ENCODE measurements at places on chromosomes 7 and 10.
A peak's percentile ranks its signal among the peaks of the same experiment; 100 is the strongest.

DNA sequence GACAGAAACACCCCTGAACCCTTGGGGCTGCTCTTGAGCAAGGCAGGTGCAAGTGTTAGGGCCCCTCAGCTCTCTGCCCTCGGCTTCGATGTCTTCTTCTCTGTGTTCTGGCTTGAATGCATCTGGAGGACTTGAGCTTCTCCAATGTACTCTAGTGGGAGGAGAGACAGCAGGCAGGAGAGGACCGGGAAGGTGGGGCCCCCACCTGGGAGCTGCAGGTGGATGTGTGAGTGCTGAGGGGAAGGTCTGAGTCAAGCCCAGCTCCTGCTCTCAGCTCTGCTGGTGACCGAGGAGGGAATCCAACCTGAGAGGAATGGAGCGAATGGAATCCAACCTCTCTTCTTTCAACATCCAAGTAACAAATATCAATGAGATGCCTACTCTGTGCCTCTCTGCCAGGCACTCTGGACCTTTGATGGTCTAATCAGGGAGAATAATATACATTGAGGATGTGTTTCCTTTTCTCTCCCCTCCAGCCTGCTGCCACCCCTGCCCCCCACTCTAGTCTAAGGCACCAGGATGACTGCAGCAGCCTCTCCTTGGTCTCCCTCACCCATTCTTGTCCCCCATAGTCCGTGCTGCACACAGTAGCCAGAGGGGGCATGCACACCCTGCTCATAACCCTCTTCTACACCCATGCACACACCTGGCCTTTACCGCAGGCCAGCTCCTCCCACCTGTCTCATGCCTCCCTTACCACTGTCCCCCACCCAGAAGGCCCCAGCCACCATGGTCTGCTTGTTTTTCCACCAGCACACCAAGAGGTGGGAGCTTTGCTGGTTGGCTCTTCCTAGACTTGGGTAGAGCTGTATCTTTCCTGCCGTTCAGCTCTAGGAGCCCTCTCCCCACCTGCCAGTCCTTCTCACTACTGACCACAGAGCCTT lies 13.6 kb downstream of the TBATA start:
- no peak for DNase-seq

DNA sequence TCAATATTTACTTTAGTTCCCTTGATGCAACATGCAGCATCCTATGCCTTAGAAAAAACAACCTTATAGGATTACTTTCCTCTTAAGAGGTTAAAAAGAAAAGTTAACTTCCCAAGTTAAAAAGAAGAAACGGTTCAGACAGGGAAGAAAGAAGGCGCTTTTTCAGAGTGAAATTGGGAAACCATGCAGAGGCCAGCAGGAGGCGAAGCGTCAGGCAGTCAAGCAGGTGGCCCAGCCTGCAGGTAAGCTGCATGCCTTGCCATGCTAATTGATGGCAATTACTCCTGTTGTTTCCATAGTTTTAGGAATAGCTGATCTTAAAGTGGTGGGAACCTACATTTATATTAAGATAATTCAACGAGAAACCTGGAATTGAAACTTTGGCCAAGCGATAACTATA lies 302.6 kb upstream of the SP4 start:
- DNase-seq, result peak; percentile 41

DNA sequence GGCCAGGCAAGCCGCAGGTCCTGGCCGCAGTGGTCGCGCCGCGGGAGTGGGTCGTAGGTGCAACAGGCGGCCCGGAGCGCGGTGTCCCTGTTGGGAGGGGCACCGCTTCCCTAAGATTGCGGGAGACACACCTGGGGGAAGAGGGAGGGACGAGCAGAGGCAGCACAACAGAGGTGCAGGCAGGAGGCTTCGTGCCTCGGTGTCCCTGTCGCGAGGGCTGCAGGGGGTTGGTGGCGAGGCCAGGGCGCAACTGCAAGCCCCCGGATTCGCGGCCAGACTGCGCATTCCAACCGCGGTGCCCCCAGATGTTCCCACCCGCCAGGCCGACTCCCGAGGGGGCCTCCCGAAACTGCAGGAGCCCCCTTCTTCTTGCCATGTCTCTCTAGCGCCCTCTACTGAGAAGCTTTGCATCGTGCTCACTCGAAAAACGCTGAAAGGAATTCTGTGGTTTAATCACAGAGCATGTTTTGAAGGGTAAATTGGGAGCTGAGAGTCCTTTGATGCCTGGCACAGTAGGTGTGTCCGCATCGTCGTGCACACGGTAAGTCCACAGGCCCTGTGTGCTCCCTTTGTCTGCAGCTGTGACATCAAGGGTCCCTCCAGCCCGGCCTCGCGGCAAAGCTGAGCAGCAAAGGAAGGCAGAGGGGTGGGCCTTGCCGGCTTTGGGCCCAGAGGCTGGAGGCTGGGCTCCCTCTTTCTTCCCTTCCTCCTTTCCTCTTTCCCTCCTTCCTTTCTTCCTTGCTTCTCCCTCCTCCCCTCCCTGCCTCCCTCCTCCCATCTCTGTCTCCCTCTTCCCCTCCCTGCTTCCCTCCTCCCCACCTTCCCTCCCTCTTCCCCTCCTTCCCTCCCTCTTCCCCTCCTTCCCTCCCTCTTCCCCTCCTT lies 6.2 kb upstream of the MBL2 start:
- peak; percentile 75 for DNase-seq

GRCh38 chr7:133513608-133514007 lies 260.7 kb downstream of the EXOC4 start:
- no peak for DNase-seq

- DNase-seq, result peak; percentile 92
Observed at GRCh38 chr10:123582084-123582989, 83.8 kb upstream of the GPR26 start.

- no peak for DNase-seq
Observed at GRCh38 chr10:22609719-22610465, 104.5 kb downstream of the PIP4K2A start.

DNA sequence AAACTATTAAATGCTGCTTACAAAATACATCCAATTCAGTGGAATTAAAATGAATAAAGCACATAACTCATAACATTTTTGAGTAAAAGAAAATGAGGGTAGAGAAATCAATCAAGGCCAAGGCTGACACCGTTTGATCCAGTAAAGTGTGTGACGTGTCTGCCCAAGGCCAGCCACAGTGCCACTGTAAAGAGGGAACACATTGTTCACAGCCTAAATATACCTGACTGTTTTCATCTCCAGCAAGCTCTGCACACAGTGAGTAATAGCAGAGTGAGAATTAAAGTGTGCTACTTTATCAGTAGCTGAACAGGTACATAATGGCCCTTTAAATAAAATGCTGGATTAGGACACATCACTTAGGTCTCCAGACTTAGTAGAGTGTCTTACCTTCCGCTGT lies 130.8 kb upstream of the DPP6 start:
- DNase-seq, result no peak

DNA sequence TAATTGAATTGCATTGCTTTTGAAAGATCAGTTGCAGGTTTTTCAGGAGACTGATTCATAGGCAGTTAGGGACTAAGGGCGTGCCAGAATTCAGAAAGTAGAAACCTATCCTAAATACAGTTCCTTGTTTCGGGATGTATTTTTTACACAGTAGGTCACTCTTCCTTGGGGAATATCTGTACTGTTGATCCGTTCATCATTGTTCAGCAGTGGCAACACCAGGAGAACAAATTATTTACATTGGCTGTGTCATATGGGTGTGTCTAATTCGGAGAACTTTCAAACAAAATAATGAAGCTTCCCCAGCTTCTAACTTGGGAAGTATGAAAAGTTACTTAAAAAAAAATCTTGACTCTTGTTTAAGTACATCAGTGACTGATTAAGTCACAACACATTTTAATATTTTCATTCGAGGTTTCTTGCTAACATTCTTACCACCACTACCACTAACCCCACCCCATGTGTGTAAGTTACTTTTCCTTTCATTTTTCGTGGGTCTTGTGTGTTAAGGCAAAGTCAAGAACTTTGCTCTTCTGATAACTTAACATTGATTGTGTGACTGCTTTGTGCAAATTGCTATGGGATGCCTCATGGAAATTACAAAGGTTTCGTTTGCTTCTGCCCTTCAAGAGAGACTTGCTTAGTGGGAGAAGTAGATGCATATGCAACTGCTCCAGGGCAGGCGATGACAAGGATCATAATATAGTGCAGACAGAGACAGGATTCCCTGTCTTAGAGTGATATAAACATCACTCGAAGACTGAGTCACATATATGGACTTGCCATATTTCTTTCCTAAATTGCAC lies 43.8 kb upstream of the RPA3 start:
- DNase-seq, result no peak

DNA sequence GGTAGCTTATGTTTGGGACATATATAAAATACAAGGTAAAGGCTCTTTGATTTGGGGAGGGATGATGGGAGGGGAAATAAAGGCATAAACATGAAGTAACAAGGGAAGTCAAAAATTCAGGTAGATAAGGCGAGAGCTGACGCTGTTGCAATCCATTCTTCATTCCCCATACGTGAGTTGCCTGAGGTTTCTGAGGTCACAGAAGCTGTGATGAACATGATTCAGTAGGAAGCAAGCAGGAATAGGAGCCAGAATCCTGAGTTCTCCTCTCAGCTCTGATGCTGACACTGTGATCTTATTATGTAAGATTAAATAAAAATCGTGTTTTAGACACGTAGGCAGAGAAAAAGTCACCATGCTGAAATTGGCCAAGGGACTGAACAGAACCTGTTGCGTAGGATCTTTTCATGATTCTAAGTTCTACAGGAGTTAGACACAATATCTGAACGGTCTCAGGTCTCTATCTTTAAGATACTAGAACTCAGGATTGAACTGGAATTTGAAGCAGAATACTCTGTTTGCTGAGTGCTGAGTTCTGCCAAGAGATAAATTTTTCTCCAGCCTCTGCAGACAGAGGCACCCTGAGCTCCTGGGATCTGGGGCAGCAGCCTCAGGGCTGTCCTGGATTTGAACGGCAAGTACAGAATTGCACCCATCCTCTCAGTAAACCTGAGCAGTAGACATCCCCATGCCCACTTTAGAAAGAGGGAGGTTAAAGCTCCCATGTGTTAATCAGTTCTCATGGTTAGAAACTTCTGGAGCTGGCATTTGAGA lies 21.0 kb downstream of the KLF6 start:
- DNase-seq, result no peak

- DNase-seq, result no peak
Observed at GRCh38 chr7:77802557-77803405, 4.2 kb downstream of the PHTF2 start.

Data from WTC11 (cell line).